ENCODE measurements at places on chromosomes 3 and 15.

- DNase-seq, result no peak
Measured at GRCh38 chr3:162262129-162262528, 765.5 kb downstream of the OTOL1 start.

- no peak for DNase-seq
Measured at GRCh38 chr3:194030372-194030771, 105.6 kb upstream of the HES1 start.

DNA sequence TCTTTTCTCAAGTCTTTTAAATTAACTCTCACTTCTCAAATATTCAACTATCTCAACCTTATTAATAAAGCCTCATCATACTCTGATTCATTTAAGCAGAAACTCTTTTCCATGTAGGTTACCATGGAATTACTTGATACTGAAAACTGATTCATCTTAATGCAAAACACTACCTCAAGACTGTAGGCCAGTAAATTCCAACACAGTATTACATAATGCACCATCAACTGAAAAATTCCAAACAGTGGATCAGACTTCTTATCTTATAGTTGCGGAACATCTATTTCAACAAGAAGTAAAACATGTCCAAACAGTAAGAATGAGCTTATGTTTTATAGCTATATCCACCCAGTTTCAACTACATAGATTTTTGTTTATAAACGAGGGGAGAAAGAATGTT is 124.5 kb downstream of the PEAK1 start:
- no peak for DNase-seq

- no peak for DNase-seq
Measured at GRCh38 chr15:57890351-57890750, 175.2 kb downstream of the ALDH1A2 start.

DNA sequence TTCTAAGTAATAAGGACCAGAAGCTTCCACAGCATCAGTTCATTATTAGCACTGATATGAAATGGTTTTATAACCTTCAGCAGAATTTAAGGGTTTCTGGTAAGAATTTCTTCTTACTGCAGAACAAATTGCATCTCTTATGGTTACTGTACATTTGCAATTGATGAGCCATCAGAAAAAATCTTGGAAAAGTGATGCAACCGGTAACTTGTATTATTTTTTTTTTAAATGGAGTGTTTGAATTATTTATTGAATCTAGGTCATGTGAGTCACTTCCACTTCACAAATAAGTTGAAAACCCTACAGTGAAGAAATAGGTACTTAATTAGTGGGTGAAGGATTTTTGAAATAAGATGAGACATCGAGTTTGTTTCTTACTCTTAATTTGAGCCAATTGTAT is 786.0 kb downstream of the TUSC7 start:
- DNase-seq, result no peak

DNA sequence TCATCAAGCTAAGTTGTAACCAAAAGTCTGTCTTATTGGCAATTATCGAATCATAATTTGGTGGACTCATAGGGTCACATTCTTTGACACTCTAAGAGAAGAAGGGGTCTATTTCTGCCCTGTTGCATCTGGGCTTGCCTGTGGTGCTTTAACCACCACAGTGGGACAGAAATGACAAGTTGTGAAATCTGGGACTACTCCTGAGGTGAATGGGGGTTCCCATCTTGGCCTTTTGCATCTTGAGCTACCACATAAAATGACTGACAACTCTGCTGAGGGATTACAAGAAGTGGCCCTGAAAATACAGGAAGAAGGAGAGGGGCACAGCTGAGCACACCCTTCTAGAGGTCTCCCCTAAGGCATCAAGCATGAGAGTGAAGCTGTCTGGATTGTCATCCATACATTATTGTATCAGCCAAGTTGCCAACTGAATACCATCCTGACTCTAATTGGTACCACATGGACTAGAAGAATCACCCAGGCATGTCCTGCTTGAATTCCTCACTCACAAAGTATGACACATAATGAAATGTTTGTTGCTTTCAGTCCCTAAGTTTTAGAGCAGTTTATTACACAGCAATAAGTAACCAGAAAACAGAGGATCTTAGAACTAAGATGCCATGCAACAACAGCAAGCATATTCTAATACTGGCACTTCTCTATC is 306.5 kb downstream of the ROBO1 start:
- no peak for DNase-seq

DNA sequence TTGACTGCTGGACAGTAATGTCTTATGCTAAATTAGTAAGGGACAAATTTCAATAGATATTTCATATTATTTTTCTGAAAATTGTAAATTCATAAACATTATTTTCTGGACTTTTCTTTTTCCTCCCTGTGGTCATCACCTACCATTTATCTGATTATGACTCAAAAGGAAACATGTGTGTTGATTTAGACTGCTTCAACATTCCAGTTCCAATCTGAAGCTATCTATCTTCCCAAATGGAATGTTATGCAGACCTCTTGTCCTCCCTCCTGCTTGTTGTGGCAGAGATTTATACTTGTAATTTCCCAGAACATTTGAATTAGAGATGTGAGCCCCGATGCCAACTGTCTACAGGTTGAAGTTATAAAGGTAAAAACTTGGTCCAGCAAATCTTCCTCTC is 803.4 kb downstream of the TUSC7 start:
- no peak for DNase-seq

DNA sequence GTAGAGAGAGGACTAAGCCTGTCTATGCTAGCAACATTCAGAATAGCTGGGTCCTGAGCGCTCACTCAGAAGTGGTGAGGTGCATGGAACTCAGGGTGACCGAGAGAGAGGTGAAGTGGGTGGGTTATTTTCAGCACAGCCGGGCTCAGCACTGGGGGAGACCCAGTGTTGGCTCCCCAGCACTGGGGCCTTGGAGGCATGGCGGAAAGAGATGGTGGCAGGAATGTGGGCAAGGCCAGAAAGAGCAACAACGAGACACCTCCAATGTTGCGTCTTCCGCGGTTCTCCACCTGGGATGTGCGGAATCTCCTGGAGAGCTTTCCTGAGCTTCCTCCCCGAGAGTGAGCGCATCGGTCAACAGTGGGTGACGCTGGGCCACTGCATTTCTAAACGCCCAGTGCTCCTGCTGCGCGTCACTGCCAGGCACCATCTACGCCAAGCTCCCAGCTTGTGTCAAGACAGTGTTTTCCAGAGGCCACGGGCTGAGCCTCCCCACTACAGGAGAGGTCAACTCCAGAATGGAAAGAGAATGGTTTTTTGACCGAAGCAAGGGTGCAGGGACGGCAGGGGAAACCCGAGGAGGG is 148.4 kb downstream of the ADAMTS17 start:
- no peak for DNase-seq

- DNase-seq, result peak; percentile 18
Measured at GRCh38 chr15:25439369-25439836, 579 bp upstream of the UBE3A start.

- no peak for DNase-seq
Measured at GRCh38 chr15:47398594-47398993, 318.7 kb upstream of the SEMA6D start.

DNA sequence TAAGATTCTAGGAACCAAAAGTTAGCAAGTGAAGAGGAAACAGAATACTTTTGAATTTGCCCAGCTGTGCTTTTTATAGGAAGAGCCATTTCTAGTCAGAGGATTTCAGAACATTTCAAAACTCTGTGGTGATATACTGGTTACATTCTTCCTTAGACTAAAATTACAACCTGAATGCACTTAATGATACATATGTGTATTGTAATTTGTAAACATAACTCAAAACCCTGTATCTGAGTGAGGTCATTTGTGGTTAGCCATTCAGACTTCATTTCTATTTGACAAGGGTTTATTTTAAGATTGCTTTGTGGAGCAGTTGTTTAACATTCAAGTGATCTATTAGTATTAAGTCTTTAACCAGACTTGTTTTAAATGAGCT is 59.4 kb upstream of the TRIM71 start:
- no peak for DNase-seq

DNA sequence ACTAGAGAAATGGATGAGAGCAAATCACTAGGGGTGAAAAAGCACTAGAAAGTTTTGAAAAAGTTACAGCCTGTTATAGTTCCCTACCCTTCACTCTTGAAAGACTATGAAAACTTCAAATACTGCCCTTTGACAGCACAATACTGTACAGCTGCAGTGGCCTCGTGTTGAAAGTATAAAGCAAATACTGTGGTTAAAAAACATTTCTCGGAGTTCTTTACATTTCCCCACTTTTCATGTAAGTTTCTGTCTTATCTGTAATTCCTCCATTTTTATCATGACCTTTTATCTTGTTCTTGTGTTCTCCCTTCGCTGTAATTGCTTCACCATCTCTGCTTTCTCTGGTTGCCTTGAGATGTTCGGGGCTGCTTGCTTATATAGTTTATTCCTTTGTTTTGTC is 423.8 kb upstream of the CFAP20DC start:
- DNase-seq, result no peak

DNA sequence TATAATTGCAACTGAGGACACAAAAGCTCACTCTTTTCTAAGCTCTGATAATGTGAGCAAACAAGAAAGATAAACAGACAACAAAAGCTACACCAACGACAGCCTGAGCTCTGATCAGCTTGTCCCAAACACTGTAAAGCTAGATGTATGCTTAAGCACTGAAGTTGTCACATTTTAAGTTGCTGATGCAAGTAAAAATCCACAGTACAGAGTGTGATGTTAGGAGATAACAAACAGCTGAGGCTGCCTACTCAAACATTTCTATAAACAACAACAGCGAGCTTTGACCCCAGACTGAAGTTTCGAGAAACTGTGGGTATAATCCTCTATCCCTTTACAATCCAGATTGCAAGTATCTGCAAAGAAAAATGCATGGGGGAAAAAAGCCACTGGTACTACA is 10.7 kb downstream of the MTHFS start:
- no peak for DNase-seq

DNA sequence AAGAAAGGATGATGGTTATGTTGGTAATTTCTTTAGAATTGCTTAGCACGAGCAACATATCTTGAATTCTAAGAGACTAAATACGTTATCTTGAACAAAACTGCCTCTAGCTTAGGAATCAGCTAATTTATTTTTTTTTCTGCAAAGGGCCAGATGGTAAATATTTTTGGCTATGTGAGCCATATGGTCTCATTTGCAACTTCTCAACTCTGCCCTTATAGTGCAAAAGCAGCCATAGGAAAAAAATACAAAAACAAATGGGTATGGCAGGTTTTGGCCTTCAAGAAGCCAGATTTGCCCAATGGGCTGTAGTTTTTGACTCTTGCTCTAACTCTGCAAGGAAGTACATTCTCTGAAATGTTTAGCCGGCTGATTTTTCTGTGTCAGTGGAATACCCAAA is 11.9 kb downstream of the OXSM start:
- DNase-seq, result no peak

- no peak for DNase-seq
Measured at GRCh38 chr3:97201814-97202213, 387.4 kb downstream of the EPHA6 start.

- no peak for DNase-seq
Measured at GRCh38 chr3:95798628-95799027, 1015.8 kb upstream of the EPHA6 start.

GRCh38 chr3:147369661-147370123 is 36.7 kb downstream of the ZIC4 start:
- DNase-seq, result no peak

- no peak for DNase-seq
Measured at GRCh38 chr15:64610257-64610919, 150.0 kb downstream of the ZNF609 start.

GRCh38 chr3:59553076-59553475 is 503.3 kb upstream of the CFAP20DC start:
- DNase-seq, result no peak

- DNase-seq, result no peak
Measured at GRCh38 chr15:54571576-54571975, 593.3 kb downstream of the UNC13C start.

GRCh38 chr3:158748237-158748828 is 16.1 kb upstream of the RARRES1 start:
- no peak for DNase-seq

- DNase-seq, result no peak
Measured at GRCh38 chr3:119329551-119329950, 35.4 kb downstream of the ARHGAP31 start.

GRCh38 chr3:156728267-156728985 is 54.0 kb downstream of the TIPARP start:
- DNase-seq, result no peak

DNA sequence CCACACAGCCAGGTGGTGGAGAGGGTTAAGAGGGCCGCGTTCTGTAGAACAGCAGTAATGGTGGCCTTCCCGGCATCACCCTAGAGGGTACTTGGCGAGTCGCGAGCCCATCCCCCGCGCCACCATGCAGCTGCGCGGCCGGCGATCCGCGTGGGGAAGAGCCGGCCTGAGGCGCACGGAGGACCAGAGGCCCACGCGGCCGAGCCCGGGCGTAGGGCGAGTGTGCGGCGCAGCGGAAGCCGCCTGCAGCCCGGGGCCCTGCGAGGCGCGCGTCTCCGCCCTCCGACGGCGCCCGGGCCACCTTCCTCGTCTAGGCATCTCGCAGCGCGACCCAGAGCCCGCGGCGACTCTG is 423 bp downstream of the TKT start:
- no peak for DNase-seq

DNA sequence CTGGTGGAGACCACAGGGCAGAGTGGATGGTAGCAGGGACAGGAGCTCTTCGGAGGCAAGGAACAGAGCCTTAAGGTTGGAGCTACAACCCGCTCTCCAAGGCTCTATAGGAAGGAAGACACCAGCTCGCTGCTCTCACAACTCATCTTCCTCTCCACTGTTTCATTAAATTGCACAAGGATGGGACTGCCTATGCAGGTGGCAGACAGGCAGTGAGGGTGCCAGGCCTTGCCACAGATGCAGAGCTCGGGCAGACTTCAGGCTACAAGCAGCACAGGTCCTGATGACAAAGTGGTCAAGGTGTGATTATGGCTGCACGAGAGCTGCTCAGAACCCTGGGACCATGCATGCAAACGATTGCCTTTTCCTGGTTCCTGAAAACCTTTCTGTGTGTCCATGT is 144.6 kb downstream of the FOXP1 start:
- no peak for DNase-seq
